ENCODE measurements at places on chromosomes 12 and 14.

GRCh38 chr14:19900999-19901398 is 19.4 kb upstream of the OR4K5 start:
- no peak for DNase-seq

DNA sequence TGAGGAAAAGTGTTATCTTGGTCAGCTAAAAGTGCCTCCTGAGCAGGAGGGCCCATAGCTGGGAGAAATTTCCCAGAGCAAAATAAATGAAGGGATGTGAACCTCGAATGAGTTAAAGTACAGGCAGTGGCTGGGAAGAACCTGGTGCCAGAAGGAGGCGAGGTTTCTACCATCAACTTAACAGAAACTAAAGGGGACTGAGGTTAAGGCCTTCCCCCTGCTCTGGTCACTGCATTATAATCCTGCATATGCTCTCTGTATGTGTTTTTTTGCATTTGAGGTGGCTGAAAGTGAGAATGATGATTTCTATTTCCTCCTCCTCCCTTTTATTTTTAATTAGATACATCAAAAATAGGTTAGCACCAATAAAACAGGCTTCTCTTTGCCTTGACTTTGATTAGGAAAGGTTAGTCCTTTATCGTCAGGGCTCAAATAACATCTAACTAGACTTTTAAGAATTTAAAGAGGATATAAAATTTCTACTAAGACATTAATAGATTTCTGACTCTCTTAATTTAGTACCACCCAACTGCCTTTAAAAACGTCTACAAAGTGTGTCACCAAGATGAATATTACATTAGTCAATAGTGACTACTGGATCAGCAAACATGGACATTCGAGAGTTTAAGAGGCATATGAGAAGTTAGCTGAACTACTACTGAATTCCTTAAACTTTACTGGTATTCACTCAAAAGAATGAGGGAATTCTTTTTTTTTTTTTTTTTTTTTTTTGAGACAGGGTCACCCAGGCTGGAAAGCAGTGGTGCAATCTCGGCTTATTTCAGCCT is 49.2 kb downstream of the GALNT4 start:
- no peak for DNase-seq

DNA sequence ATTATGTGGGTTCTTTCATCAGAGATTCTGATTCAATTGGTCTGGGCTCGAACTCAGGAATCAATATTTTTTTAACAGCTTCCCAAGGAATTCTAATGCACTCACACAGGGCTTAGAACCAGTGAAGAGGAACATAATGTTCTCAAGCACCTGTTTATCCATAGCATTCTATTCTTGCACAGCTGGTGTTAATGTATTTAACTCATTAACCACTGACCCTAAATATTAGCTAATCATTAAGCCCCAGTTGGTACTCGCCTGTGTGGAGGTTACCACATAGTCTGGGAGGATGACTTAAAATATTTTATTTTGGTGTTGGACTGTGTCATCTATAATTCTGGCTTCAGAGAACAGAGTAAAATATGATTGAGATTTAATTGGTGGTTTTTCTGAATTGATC is 45.3 kb downstream of the LRP6 start:
- no peak for DNase-seq

- DNase-seq: no peak
Observed at GRCh38 chr12:130478786-130479185, 141.1 kb downstream of the PIWIL1 start.

DNA sequence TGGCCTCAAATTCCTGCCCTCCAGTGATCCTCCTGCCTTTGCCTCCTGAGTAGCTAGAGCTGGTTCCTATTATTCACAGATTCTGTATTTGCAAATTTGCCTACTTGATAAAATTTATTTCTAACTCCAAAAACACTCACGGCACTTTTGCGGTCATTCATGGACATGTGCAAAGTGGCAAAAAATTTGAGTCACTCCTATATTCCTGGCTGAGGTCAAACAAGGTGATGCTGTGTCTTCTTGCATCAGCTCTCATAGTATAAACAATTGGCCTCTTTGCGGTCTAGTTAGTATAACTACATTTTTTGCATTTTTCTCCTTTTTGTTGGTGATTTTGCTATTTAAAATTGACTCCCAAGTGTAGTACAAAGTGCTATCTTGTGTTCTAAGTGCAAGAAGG is 24.7 kb downstream of the ATF1 start:
- DNase-seq: no peak

- no peak for DNase-seq
Observed at GRCh38 chr14:56810836-56811592, 735 bp upstream of the OTX2 start.

All from H54 (cell line).